ENCODE measurements at places on chromosomes 4 and X.

DNA sequence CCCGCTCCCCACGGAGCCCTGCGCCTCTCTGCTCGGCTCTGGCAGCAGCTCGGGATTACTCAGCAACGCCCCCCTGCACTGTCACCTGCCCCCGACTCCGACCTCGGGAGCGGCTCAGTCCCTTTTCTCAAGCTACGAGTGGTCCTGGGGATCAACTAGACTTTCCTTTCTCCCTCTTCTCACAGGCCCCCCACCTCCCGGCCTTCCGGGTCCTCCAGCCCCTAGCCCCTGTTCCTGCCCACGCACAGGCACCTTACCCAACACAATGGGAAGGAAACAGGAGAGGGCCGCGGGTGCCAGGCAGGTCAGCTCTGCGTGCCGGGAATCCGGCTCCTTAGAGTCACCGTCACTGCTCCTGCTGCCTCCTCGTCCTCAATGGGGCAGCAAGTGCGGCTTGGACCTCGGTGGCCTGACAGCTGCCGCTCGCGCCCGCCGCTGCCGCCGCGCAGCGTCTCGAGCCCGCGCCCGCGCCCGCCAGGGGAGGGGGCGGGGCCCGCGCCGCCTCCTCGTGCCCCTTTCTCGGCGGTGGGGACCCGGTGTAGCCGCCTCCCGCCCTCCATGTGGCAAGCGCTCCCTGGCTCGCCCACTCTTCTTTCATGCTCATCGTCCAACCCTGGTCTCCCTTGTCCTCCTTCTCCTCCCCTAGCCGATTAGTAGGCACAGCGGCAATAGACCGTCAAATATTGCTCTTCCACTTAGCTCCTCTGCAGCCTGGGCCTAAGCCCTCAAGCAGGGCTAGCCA lies at the start of gene RAB9B:
Gene RAB9B (minus strand): TSS at position 455 of the 742 bp plus-strand sequence. CDS start 6,473 bp downstream, outside the sequence.
- DNase-seq: peak; percentile 9

GRCh38 chr4:2893772-2894171 lies 50.1 kb downstream of the ADD1 start:
- no peak for DNase-seq

DNA sequence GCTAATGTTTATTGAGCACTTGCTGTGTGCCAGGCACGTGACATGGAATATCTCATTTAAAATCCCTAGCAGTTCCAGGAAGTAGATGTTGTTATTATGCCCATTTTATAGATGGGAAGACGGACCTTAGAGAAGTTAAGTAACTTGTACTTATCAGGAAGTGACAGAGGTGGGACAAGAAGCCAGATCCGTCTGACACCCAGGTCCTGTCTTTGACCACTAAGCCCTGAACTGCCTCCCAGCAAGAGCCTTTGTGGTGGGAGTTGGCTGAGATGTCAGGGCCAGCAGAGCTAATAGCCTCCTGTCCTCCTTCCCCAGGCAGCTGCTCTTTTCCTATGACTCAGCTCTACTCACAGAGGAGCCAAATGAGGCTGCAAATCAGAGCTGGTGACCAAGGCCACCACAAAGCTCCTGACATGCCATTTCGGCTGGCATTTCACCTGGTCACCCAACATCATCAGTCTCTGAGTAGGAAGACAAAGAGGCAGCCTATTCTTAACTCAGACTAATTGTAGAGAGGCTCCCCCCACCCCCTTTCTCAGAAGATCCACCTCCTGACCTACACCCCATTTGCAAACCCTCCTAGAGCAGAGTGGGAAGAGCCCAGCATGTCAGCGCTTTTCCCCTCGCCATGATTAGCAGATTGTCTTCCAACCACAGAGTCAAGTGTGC lies 175.1 kb upstream of the KIT start:
- DNase-seq: no peak

GRCh38 chrX:118508635-118509034 lies 13.0 kb downstream of the DOCK11 start:
- DNase-seq: no peak

DNA sequence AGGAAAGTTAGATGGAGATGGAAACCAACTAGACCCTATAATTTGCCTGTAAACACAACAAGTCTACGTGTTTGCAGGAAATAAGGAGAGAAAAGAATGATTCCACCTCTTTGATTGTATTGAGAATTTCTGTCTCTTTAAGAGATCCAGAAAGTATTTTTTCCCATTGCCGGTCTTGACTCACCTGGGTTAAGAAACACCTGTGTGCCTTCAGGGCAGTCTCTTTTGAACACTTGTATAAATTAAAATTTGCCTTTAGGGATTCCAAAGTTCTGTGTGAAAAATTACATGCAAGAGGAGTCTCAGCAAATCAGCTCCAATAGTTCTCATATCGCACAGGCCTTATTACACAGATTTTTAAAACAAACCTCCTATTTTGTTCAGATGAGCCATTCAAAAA lies 46.0 kb upstream of the SMAD1 start:
- no peak for DNase-seq

DNA sequence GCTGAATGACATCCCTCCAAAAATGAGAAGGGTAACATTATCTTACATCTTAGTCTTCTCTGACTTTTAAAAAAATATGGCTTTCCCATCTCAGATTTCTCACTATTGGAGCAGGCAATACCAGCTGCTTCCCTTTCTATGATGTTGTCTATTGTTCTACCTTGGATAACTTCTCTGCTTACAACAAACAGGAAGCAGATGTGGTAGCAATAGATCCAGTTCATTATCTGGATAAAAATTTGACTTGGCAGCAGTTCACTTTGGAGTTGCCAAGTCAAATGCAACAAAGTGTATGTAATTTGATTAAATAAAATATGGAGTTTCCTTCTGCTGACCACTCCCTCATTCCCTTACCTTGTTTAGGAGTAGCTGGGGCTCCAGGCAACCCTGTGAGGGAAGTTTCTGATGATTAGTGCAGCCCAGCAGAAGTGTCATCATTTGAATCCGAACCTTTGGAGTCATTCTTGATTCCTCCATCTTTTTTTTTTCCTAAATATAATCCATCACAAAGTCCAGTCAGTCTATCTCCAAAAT lies 72.0 kb upstream of the GPRIN3 start:
- no peak for DNase-seq
